HTR-8/SVneo (cell line): ENCODE measurements at places on chromosomes 12 and 14.

DNA sequence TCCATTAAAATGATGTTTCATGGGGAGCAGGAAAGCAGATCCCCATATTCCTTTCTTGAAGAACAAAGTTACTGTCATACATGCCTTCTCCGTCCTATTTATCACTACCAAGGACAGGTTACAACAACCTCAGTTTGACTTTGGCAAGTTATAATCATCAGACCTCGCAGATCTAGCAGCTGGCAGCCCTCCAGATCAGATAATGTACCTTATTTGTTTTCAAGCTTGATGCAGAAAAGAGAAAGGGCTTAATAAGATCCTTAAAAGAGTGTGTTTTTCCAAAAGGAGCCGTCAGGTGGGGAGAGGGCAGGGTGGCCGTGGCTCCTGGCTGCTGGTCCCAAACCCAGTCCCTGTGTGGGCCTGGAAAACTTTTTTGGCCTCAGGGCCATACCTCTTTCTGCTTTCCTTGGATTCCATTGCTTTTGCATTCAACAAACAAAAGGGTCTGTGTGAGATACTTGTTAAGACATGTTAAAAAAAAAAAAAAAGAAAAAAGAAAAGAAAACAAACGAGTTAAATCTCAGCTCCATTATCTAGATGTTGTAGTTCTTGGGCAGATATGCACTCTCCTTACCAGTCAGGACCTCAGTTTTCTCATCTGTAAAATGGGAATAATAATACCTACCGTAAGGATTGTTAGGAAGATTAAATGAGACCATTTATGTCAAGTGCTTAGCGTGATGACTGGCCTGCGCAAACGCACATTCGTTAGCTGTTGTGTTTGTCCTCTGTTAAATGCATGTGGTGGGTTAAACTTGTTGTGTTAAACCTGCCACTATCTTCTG is 64.6 kb downstream of the B4GALNT3 start:
- no peak for DNase-seq

DNA sequence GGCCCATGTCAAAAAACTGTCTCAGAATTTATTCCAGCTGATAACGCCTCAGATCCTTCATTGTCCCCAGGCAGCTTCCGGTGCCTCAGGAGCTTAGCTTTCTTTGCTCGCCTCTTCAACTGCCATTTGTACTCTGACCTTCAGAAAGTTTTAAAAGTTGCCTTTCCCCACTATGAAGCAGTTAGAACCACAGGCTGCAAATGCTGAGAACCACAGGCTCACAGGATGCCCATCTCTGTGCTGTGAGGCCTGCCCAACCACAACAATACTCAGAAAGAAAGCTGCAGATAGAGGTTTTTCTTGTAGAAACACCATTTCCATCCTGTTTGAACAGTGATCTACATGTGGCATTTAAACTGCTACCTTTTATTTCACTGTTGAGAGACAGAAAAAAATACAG is 131.1 kb downstream of the PRKCH start:
- no peak for DNase-seq

DNA sequence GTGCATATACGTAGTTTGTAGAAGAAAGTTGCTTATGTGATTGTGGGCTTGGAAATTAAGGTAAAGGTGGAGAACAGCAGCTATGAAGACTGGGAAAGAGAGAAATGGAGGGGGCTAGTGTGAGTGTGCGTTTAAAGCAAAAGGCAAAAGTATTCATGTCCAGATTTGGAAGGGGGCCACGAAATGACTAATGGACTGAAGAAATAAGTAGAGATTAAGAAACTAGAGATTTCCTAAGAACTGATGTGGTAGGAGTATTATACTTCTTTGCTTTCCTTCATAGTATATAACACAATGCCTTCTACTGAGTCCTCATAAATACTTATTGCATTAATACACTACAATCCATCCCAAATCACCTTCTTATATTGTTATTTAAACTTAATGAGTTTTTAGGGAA is 298.6 kb upstream of the NOVA1 start:
- DNase-seq: no peak

DNA sequence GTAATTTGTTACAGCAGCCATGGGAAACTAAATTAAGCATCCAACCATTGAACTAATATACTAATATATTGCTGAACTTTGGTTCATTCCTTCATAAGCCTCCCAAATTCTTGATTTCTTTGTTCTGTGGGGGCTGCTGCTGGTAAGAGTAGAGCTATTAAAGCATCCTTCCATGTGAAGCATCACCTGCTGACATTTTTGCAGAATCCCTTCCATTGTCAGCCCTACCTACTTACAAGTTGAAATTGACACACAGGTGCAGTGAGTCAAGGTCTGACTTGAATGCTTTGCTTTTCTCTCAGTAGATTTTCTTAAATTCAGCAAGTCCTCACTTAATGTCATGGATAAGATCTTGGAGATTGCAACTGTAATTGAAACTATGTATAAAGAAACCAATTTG is 474.4 kb downstream of the APAF1 start:
- no peak for DNase-seq

- DNase-seq: no peak
Observed at GRCh38 chr14:33799705-33800570, 150.9 kb downstream of the EGLN3 start.
